ENCODE measurements at places on chromosomes 1 and 21.

DNA sequence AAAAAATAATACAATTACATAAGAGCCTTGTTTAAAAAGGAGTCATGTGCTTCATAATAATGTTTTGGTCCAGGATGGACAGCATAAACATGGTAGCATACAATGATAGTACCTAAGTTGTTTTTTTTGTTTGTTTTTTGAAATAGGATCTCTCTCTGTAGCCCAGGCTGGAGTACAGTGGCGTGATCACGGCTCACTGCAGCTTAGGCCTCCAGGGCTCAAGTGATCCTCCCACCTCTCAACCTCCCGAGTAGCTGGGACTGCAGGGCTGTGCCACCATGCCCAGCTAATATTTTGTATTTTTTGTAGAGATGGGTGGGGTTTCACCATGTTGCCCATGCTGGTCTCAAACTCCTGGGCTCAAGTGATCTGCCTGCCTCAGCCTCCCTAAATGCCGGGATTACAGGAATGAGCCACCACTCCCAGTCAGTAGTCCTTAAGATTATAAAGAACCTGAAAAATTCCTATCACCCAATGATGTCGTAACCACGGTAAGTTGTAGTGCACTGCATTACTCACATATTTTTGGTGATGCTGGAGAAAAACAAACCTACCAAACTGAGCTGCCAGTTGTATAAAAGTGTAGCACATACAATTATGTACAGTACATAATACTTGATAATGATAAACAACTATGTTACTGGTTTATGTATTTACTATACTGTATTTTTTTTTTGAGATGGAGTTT, 22.4 kb upstream of the RCOR3 start:
- no peak for DNase-seq

- no peak for DNase-seq
Observed at GRCh38 chr1:6025269-6026094, 20.2 kb upstream of the KCNAB2 start.

DNA sequence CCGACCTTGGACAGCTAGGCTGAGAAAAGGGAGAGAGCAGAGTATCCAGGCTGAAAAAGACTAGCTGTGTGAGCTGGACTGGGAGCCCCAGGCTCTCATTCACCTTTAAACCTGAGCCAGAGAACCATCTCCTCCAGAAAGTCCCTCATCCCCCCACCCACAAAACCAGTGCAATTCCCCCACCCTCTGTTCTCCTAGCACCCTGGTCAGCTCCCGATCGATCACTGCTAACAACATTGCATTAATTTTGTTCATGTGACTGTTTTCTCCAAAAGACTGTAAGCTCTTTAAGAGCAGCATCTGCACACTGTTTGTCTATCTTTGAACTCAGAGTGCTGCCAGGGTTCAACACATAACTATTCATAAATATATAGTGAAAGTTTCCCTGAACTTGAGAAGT, 67.1 kb upstream of the NFASC start:
- DNase-seq = no peak

- no peak for DNase-seq
Observed at GRCh38 chr21:18002393-18002792, 183.2 kb upstream of the C21orf91 start.

- no peak for DNase-seq
Observed at GRCh38 chr1:63448731-63449246, 74.2 kb downstream of the ITGB3BP start.

GRCh38 chr1:41533731-41534080, 49.2 kb upstream of the EDN2 start:
- no peak for DNase-seq

GRCh38 chr1:23838401-23838866, 13.2 kb upstream of the HMGCL start:
- DNase-seq = no peak

DNA sequence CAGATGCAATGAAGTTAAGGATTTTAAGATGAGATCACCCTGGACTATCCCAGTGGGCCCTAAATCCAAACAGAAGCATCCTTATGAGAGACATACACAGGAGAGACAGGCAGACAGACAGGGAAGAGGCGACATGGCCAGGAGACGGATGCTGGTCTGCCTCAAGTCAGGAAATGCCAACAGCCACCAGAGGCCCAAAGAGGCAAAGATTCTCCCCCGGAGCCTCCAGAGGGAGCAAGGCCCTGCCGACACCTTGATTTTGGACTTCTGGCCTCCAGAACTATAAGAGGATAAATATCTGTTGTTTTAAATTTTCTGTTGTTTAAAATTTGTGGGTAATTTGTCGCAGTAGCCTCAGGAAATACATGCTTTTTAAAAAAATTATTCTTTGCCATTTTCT, 116.4 kb downstream of the GLIS1 start:
- DNase-seq = no peak

DNA sequence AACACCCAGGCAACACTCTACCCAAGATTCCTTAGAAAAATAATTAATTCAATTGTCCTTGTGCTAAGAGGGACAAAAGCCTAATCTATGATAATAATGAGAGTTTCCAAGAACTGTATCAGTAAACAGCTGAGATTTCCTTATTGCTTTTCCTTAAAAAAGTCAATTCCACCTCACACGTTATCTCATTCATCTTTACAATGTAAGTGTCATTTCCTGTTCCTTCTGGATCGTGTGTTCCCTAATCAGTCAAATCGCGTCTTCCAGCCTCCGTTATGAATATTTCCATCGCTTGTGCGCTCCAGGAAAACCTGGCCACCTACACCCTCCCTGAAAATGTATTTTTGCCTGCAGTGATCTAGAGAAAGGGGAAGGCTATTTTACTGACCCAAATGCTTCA, 23.9 kb upstream of the CLDN17 start:
- no peak for DNase-seq

DNA sequence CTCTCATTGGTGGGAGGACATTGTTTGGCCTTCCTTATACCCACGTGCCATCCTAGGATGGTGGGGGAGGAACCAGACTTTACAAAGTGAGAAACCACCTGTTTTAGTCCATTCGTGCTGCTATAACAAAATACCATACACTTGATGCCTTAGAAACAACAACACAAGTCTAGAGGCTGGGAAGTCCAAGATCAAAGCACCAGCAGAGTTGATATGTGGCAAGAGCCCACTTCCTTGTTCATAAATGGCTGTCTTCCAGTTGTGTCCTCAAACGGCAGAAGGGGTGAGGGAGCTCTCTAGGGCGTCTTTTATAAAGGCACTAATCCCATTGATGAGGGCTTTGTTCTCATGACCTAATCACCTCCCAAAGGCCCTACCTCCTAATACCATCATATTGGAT, 31.1 kb downstream of the CAPN8 start:
- no peak for DNase-seq

DNA sequence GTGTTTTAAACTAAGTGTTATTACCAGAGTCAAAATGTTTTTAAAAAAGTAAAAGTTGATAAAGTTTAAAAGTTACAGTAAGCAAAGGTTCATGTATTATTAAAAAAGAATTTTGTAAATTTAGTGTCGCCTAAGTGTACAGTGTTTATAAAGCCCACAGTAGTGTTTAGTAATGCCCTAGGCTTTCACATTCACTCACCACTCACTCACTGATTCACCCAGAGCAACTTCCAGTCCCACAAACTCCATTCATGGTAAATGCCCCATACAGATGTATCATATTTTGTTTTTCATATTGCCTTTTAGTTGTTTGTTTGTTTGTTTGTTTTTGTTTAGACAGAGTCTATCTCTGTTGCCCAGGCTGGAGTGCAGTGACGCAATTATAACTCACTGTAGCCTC, 353.8 kb upstream of the PTBP2 start:
- no peak for DNase-seq

GRCh38 chr1:40606978-40607377, 58.5 kb downstream of the RIMS3 start:
- no peak for DNase-seq

- DNase-seq = no peak
Observed at GRCh38 chr1:60090655-60091054, 17.1 kb upstream of the C1orf87 start.

- DNase-seq = no peak
Observed at GRCh38 chr1:45952072-45952471, 148.7 kb downstream of the MAST2 start.

- no peak for DNase-seq
Observed at GRCh38 chr1:245856944-245857531, 650.0 kb downstream of the SMYD3 start.

- DNase-seq = no peak
Observed at GRCh38 chr1:55337801-55338447, 122.8 kb upstream of the USP24 start.

DNA sequence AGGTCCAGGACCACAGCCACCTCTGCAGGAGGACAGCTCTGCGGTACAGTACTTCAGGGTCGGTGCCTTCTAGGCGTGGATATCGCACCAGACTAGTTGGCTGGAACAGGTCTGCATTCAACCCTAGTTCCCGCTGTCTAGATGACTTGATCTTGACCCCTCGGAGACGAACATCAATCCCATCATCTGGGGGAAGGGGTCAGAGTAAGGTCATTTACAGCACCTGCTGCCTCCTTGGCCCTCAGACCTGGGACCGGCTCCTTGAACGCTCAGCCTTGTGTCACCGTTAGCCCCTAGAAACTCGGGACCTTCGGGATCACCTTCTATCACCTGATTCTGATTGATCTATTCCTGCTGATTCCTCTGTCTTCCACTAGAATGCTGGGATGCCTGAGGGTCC, 2.6 kb downstream of the HECTD3 start:
- DNase-seq = no peak

DNA sequence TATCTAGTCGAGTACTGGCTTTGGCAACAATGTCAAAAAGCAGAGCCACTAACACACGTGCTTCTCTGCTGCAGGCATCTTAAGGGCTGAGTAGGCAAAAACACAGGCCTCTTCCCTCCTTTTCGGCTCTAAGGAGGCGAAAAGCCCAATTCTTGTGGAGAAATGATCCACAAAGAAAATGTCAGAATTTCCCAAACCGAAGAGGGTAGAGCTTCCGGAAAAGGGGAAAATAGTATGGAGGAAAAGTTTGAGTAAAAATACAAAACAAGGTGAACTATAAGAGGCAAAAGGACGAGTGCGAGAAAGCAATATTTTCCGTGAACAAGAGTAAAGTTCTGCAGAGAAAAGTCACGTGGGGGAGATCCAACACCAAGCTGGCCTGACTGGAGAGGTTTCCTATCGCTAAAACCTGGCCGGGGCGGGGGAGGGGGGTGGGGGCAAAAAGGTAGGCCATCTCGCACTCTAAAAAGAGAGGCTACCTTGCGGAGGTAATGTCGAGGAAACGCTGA, 551 bp downstream of the ZRANB2 start:
- no peak for DNase-seq

- DNase-seq = no peak
Observed at GRCh38 chr1:15198684-15199083, 45.1 kb downstream of the TMEM51 start.

- peak; percentile 6 for DNase-seq
Observed at GRCh38 chr1:19735440-19736127, 64.1 kb downstream of the TMCO4 start.

DNA sequence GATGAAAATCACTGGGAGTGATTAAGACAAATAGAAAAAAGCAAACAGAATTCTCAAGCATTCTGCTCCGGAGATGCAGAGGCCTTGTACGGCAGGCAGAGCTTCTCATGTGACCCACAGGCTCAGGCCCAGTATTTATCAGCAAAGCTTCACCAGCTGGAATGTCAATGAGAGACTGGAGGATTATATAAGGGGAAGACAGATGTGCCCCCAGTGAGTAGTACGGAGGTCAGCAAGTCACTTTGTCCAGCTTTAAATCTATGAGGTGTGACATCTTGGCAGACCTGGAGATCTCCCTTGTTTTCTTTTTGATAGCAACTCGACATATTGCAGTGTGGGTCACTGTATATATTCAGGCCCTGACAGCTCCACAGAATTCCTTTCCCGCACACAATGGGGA, 106.8 kb downstream of the HHIPL2 start:
- DNase-seq = no peak

DNA sequence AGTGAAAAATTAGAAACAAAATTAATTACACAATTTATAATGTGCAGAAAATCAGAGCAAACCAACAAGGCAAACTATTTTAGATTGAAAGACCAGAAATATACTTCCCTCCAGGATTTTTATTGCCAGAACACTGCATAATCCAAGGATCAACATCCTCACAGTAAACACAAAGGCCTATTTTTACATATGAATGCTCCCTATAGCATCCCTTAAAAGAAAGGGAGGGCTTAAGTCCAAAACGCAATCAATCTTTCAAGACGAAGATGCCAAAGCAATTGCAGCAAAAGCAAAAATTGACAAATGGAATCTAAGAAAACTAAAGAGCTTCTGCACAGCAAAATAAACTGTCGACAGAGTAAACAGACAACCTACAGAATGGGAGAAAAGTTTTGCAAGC, 18.6 kb upstream of the CHIA start:
- no peak for DNase-seq

All from anterior cingulate cortex (tissue), 58 donors.